Right renal cortex interstitium (tissue), 3 donors: ENCODE measurements at places on chromosomes 16 and 17. TPM values are rescaled to one million over a fixed set of nuclear protein-coding genes. Genes with fewer than 3 reads are reported as not detected.
A peak's percentile ranks its signal among the peaks of the same experiment; 100 is the strongest.

DNA sequence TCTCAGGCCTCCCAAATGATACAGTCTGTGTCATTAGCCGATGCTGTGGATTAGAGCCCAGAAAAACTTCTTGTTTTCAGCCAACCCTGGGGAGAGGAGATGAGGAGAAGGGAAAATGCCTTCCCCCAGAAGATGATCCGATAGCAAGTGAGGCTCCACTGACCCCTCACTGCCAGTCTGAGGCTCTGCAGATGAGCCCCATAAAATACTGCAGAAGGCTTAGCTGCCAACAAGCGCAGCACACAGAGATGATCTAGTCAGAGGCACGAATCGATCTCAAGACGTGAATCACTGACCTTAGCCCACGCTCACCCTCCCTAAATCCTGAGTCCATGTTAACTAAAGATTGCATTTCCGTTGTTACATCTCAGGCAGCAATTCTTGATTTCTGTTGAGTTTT is 31.5 kb downstream of the SALL1 start:
- no peak for DNase-seq

DNA sequence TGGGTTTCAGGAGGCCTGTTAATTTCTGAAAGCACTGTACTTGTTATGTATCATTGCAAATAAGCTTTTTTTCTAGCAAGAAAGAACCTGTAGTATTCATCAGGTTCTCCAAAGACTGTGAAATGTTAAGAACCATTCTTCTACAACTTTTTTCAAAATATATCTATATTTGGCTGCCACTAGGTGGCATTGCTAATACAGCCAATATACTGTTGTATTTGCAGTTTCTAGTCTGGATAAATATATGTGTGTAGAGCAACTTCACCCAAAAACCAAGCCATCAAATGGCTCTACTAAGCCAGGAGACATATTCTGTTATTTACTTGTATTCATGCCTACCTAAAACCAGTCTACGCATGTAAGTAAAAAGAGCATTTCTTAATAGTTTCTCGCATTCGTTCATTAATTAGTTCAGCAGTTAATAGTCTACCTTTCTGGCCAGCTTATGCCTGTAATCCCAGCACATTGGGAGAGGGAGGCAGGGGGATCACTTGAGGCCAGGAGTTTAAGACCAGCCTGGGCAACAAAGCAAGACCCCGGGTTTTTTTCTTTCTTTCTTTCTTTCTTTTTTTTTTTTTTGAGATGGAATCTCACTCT is 39.5 kb downstream of the VMP1 start:
- DNase-seq = no peak

DNA sequence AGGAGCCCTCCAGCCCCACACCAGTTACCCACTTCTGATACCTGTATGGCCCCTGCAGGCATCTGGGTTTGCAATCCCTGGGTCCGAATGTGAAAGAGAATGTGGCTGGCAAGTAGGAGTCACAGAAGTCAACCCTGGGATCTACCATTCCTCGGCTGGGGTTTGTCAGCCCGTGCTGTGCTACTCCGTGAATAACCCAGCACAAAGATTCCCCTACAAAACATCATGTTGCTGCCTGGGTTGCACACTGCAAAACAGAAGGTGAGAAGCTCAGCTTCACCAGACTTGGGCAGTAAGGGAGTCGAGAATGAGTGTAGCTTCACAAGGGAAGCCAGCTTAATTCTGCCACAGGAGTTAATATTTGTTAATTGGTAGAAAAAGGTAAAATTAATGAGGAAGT is 137.1 kb downstream of the ZFHX3 start:
- DNase-seq = no peak

WNK4 gene
- polyA plus RNA-seq = 8.7 TPM

- DNase-seq = no peak
These were observed 1.6 kb downstream of the CD7 start for GRCh38 chr17:82315703-82316358.

PDE6G gene
- 12.7 TPM for polyA plus RNA-seq

PARD6A gene
- polyA plus RNA-seq = 3.2 TPM

PABPN1L gene
- not detected for polyA plus RNA-seq

- no peak for DNase-seq
These were observed 48.3 kb upstream of the ABCC11 start for GRCh38 chr16:48295488-48296281.

GRCh38 chr17:11935734-11936406 is 61.4 kb downstream of the ZNF18 start:
- peak; percentile 51 for DNase-seq
